ENCODE measurements at places on chromosomes 16 and 17. TPM values are rescaled to one million over a fixed set of nuclear protein-coding genes. Genes with fewer than 3 reads are reported as not detected.

GRCh38 chr17:75691801-75692626, 24.9 kb downstream of the SAP30BP start:
- no peak for DNase-seq

GRCh38 chr16:7257016-7257415, 75.6 kb upstream of the RBFOX1 start:
- DNase-seq, result no peak

The NECAB2 gene
- total RNA-seq, result 11.7 TPM

DNA sequence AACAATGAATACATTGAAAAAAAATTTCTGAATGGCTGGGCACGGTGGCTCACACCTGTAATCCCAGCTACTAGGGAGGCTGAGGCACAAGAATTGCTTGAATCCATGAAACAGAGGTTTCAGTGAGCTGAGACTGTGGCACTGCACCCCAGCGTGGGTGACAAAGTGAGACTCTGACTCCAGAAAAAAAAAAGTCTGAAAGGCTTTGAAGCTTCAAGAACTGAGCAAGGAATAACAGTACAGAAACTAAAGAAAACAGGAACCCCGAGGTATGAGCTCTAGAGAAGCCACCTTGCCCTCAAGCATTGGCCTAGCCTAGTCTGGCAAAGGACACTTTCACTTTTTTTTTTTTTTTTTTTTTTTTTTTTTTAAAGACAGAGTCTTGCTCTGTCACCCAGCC, 45.0 kb downstream of the TEX2 start:
- no peak for DNase-seq

The FN3K gene
- total RNA-seq, result 28.3 TPM

DNA sequence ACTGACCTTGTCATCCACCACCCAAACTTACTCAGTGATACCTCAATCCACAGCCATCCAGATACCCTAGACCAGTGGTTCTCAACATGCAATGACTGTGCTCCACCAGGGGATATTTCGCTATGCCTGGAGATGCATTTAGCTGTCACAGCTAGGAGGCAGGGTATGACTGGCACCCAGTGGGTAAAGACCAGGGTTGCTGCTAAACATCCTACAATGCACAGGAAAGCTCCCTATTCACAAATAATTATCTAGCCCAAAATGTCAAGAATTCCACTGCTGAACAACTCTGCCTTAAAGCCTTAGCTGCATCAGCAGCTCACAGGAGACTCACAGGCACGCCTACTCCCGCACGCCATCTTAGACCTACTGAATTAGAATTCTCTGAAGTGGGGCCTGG, 212.6 kb downstream of the GRIN2A start:
- DNase-seq, result no peak

The PSMD12 gene
- 90.5 TPM for total RNA-seq

The BRICD5 gene
- 11.9 TPM for total RNA-seq

DNA sequence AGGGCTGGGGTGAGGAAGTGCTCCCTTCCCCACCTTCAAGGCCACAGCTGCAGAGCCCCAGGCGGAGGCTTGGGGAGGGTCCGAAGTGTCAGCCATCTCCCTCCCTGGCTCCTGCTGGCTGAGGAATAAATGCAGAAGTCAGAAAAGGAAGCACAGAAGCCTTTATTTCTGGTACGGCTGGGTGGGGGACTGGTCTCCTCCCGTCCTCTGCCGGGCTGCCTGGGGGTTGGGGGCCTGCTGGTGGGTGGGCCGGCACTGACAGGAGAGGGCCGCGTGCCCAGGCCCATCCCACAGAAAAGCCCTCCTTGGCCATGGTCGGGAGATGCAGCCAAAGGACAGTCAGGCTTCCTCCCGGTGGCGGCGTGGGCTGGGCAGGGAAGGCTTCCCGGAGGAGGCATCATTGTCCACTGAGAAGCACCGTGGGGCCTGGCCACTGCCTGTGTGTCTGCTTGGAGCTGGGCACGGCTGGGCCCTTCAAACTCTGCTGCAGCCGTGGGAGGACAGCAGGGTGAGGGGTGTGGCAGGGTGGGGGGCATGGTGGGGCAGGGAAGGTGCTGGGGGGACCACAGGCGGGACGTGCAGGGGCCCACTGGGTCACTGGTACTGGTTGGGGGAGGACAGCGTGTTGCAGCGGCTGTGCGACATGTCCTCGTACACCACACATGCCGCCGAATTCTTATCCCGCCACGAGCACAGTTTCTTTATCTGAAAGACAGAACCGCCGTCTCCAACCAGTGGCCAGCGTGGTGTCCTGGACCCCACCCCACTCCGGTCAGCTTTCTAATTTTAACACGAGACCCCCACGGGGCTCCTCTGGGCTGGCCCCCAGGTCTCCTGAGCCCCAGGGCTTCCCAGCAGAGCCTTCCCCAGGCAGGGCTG, 2.4 kb downstream of the CD7 start:
- no peak for DNase-seq

GRCh38 chr17:81867170-81867990, 3.8 kb downstream of the ARHGDIA start:
- DNase-seq, result peak; percentile 84

The ATXN7L3 gene
- total RNA-seq, result 125 TPM

The HSBP1 gene
- total RNA-seq, result 230 TPM

- DNase-seq, result no peak
These were observed 22.0 kb upstream of the GINS2 start for GRCh38 chr16:85710732-85711131.

The CHST5 gene
- 0.11 TPM for total RNA-seq

GRCh38 chr17:34981538-34982241, 1.4 kb downstream of the LIG3 start:
- DNase-seq, result no peak

The CHTF18 gene
- 120 TPM for total RNA-seq

DNA sequence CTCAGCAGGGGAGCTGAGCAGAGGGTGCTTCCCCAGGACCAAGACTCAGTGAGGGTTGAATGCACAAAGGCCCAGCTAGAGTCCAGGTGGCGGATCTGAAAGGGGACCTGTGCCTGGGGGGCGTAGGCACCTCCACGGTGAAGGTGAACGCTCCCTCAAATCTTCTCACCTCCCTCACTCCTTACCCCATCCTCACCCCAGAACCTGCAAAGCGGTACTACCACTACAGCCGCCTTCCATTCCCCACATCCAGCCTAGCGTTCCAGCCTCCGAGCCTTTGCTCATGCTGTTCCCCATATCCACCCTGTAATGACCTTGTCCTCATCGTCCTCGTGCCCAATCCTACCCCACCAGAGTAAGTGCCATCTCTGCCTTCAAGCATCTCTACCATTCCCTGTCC, 30.6 kb downstream of the TRPV3 start:
- no peak for DNase-seq

The DYNLRB2 gene
- total RNA-seq, result not detected

- DNase-seq, result no peak
These were observed 34.8 kb downstream of the FAM20A start for GRCh38 chr17:68566442-68566738.

- DNase-seq, result no peak
These were observed 19.0 kb downstream of the TRPV1 start for GRCh38 chr17:3590231-3590630.

The BCAR1 gene
- 97.1 TPM for total RNA-seq

The TRPV3 gene
- total RNA-seq, result 1.2 TPM

The KRTAP4-3 gene
- total RNA-seq, result not detected

The PDILT gene
- total RNA-seq, result not detected

The TBC1D3D gene
- 0.50 TPM for total RNA-seq

- no peak for DNase-seq
These were observed 136.3 kb downstream of the NLK start for GRCh38 chr17:28178800-28179199.

GRCh38 chr17:2705888-2706795, 5.4 kb downstream of the CLUH start:
- DNase-seq, result no peak

GRCh38 chr16:64159976-64160375, 961.9 kb downstream of the CDH11 start:
- DNase-seq, result no peak
